Mesenchymal stem cell (in vitro differentiated cells and primary cell): ENCODE measurements at places on chromosomes 3 and 15.
A peak's percentile ranks its signal among the peaks of the same experiment; 100 is the strongest.

DNA sequence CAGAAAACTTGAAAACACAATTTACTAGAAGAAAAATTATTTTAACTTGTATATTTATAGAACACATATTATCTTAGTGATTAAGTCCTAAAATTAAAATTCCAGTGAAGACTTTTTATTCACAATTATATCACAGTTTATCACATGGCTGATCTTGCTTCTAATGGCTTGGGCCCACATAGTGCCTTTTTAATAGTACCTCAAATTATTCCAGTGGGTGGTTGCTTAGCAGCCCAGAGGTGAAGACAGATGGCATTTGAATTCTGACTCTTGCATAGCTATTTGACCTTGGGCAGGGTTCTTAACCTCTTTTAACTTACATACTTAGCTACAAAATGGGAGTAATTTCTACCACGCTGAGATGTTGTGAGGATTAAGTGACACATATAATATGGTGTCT lies 214.7 kb upstream of the SGO1 start:
- no peak for DNase-seq

GRCh38 chr15:92907896-92908712 lies 8.0 kb downstream of the CHD2 start:
- DNase-seq: peak; percentile 91

DNA sequence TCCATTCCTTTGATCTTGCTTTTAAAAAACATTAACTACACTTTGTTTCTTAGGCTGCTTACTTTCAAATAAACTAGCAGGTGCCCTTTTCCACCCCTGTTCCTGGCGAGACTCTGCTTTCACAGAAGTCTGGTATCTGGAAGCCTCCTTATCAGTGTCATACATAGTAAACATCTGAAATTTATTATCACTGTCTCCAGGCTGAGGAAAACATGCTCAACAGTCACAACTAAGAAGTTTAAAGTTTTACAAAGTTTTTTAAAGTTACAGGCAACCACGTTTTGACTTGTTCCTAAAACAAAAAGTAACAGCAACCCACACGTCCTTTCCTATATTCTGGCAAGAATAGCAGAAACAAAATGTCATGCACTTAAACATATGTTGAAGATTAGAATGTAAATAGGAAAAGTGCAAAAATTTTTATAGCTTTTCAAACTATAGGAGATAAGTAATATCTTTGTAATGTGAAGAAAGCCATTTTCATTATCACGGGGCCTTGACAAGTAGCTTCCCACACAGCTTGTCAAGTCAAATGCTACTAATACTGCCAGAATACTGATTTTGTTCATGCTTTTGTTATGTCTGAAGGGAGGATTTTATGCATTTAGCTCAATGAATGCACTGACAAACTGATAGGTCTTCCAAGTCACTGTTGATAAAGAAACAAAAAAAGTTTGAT lies 275.2 kb upstream of the KCNMB2 start:
- peak; percentile 49 for DNase-seq

- no peak for DNase-seq
Observed at GRCh38 chr3:31523543-31523942, 9.2 kb upstream of the STT3B start.

DNA sequence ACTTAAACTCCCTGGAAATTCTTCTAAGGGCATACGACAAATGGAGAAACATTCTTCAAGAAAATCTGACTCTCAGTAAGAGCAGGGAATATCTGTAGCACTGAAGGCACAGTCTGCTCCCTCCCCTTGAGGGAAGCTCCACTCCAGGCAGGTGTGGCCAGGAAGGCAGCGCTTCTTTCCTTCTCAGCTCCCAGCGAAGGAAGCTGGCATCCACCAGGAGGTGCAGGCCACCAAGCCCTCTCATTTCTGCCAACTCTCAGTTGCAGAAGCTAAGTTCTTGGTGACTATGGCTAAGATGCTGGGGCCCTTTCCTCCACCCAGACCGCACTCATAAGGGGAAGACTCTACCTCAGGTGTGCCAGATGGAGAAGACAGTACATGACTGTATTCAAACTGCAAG lies 37.7 kb upstream of the SLC41A3 start:
- no peak for DNase-seq

DNA sequence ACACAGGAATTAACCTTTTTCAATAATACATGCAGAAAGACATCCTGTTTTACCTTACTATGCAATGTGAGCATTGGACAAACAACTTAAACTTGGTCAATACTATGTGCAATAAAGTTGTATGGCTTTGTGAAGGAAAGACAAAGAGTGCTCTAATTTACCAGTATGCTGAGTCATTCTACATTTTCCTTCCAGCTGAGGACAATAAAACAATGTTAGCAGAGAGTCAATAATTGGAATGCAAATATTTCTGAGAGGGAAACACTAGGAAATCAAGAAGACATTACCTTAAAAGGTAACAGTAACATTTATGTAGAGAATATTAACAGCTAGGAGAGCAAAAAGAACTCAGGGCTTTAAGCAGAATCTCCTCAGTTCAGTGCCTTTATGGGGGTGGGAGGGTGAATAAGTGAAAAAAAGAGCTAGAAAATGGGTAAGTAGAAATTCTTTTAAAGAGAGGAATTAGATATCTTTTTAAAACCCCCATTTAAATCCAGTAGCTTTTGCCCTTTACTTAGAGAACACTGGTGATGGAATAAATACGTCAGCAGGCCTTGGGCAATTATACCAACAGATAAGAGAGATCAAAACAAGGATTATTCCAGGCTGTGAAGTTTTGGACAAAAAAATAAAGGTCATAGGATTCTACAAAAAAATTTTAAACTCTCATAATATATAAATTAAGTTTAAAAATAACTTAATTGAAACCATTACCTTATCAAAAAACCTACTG lies 11.6 kb upstream of the HGD start:
- DNase-seq: peak; percentile 32

GRCh38 chr3:128567705-128568356 lies 74.8 kb upstream of the GATA2 start:
- DNase-seq: no peak

- peak; percentile 29 for DNase-seq
Observed at GRCh38 chr15:30885814-30886213, 17.9 kb upstream of the FAN1 start.

- DNase-seq: peak; percentile 57
Observed at GRCh38 chr3:73674280-73674679, 49.5 kb upstream of the PDZRN3 start.

- DNase-seq: peak; percentile 86
Observed at GRCh38 chr3:171974986-171975837, 64.2 kb upstream of the FNDC3B start.
